Stimulated activated CD4-positive, alpha-beta T cell treated with anti-CD3 and anti-CD28 coated beads, Interleukin-1b, Interleukin-23, amount 100 ng/mL, for 1 hour (primary cell): ENCODE measurements at places on chromosomes 4 and X.

DNA sequence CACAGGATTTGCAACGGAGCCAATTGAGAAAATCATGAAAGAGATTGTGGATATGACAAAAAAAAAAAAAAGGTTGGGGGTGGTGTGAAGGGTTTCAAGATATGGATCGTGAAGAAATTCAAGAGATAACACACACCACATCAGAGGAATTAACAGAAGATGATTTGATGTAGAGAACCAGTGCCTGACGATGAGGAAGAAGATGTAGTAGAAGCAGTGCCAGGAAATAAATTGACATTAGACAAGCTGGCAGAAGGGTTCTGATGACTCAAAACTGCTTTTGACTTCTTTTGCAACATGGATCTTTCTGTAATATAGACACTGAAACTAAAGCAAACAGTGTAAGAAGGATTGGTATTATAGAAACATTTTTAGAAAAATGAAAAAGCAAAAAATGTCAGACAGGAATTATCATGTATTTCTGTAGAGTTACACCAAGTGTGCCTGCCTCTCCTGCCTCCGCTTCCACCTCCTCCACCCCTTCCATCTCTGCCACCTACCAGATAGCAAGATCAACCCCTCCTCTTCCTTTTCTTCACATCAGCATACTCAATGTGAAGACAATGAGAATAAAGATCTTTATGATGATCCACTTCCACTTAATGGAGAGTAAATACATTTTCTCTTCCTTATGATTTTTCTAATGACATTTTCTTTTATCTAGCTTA is 127.5 kb upstream of the OTUD4 start:
- DNase-seq = no peak

DNA sequence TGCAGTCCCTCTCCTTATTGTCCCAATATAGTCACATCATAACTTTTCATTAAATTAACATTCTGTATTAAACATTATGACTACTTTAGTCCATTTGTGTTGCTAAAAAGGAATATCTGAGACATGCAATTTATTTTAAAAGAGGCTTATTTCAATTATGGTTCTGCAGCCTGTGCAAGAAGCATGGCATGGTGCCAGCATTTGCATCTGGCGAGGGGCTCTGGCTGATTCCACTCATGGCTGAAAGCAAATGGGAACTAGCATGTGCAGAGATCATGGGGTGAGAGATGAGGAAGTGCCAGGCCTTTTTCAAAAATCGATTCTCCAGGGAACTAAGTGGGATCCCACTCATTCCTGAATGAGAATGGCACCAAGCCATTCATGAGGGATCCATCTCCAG is 476.3 kb upstream of the RPS6KA3 start:
- no peak for DNase-seq

DNA sequence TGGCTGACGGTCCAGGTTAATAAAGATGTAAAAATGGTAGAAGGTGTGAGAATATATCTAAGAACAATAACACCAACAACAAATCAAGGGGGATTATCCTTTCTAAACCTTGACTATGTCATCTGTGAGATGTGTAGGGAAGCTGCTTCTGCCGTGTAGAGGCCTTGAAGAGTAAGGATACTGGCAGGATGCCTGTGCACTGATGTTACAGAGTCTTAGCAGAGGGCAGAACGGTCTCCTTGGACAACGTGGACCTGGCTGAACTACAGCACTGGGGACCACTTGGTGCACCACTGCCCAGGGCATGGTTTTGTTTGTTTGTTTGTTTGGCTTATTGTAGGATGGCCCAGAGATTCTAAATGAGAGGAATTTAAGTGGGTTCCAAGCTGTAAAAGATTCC is 33.5 kb downstream of the GPAT3 start:
- no peak for DNase-seq

DNA sequence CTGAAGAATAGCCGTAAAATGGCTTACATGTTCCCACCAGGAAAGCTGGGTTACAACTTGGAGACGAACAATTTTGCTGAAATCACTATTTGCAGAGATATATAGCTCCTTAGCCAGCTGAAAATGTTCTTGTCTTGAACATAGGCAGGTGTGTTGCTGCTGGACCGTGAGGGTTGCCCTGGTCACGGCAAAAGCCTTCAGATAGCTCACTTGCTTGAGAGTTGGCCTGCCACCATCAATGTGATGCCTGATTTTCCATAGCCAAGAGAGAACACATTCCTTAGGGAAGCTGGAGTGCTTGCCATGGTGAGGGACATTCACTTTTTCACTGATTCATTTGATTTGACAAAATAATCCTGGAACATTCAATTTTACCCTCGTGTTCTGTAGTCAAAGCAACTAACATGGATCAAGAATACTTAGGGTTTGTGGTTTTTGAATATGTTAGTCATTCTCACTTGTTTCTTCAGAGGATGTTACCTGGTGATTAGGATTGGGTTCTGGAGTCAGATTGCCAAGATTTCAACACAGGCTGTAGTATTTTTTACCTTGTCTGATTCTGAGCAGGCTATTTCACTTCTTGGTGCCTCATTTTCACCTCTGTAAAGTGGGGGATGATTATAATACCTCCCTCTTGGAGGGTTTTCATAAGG is 536.9 kb downstream of the RAPGEF2 start:
- DNase-seq = no peak
